Stimulated activated CD4-positive, alpha-beta T cell treated with anti-CD3 and anti-CD28 coated beads, Interleukin-1b, Interleukin-23, amount 100 ng/mL, for 24 hours (primary cell): ENCODE measurements at places on chromosomes 2 and 18.

DNA sequence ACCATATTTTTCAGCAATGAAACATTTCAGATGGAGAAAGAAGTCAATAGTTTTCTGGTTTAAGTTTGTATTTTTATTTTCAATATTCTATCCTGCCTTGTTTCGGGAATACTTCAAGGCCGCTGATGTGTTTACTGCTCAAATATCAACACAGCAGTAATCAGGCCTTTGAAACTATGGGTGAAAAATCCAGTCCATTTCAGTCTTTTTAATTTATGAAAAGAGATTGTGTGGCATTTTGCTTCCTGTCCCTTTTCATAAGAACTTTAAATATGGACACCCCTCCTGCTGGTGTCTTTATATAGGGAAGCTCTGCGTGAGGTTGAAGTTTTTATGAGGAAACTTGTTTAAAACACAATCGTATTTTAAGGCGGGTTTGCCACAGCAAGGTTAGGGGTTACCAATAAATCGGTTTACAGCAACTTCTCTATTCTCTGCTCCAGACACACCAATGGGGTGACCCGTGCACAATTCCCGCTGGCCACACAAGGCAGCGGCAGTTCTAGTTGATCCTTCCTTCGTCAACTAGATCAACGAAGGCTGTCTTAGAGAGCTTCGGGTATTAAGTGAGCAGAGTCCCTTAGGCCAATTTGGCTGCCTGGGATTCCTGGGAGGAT lies 1.2 kb upstream of the TANC1 start:
- DNase-seq: no peak

- DNase-seq: no peak
Measured at GRCh38 chr2:37865640-37866039, 59.4 kb upstream of the RMDN2 start.

GRCh38 chr2:159454185-159454584 lies 162.2 kb downstream of the BAZ2B start:
- DNase-seq: no peak

GRCh38 chr2:119408221-119408619 lies 23.4 kb upstream of the TMEM37 start:
- no peak for DNase-seq

- no peak for DNase-seq
Measured at GRCh38 chr2:218776488-218776887, 5.5 kb upstream of the CYP27A1 start.

GRCh38 chr2:557635-558301 lies 119.4 kb downstream of the TMEM18 start:
- no peak for DNase-seq

- DNase-seq: no peak
Measured at GRCh38 chr2:18871430-18871829, 282.1 kb upstream of the NT5C1B start.

- no peak for DNase-seq
Measured at GRCh38 chr2:18763338-18763737, 174.0 kb upstream of the NT5C1B start.

DNA sequence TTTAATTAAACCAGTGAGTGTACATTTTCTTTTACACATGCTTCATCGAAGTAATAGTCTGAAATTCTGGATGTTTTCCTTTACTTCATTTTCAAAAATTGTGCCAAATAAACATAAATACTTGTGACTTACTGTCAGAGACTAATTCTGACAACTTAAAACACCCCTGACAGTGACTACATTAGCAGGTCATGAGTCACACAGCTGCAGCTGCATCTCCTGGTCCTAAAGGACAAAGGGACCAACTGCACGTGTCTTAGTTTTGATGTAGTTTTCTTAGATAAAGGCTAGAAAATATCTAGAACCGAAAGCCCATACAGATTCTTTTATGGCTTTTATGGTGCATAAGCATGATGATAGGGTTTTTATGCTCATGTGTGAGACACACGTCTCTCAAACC lies 29.6 kb upstream of the DSC3 start:
- DNase-seq: no peak

DNA sequence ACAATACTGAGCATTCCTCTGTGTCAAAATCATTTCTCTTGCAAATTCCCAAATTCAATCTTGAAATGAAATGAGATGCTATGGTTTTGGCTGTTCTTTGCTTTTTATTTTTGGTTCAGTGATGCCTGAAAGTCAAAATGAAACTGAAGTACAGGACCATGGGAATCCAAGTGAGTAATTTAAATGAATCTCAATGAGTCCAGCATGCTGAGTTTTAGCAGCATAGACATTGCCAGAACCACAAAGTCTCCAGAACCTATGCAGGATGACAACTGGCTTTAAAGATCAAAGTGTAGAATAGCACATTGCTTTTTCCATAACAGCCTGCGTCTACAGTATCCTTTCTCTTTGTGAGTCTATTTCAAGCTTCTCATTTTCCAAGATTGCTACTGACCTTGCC lies 1050.7 kb upstream of the PIK3C3 start:
- no peak for DNase-seq

DNA sequence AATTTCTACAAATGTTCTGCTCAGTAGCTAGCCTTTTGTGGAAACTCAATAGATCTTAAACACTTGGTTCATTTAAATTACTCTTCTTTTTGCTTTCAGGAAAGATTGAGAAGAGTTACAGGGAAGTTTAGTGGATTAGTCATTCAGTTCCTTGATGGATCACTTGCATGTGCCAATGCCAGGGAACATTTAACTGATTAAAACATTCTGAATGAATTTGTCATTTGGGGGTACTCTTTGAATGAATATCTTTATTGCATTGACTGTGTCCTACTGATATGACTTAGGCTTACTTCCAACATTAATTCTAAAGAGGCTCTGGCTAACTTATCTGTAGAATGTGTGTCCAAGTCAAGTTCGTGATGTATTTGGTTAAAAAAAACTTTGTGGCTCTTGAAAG lies 199.8 kb downstream of the PLCL1 start:
- DNase-seq: no peak

DNA sequence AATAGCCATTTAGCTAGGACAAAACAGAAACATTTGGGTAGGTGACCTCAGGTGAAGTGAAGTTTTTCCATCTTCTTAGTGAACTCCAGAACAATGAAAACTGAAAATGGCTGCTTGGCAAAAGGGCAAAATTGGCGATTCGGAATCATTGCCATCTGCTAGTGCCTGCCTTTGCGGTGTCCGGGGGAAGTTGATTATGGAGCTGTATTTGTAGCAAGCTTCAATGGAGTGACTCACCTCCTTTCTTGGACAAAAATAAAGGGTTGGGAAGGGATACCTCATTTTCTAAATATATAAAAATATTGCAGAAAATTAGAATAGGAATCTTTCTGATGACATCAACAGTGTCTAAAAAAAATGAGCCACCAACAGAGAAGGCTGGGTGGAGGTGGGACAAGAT lies 460.5 kb downstream of the TGIF1 start:
- no peak for DNase-seq

DNA sequence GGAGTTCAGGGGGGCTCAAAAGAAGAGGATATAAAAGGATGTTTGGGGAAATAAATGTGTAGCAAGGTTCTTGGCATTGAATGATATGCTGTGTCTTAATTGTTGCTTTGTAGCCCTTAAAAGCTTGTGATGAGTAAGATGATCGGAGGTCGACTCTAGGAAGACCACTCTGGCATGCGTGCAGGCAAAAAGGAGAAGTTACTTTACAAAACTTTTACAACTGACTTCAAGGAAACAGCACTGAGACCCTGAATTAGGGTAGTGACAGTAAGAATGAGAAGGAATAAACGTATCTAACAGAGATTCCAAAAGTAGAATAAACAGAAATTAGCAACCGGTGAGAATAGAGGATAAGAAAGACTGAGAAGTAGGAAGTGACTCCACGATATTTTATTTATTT lies 228.7 kb upstream of the TANK start:
- no peak for DNase-seq

DNA sequence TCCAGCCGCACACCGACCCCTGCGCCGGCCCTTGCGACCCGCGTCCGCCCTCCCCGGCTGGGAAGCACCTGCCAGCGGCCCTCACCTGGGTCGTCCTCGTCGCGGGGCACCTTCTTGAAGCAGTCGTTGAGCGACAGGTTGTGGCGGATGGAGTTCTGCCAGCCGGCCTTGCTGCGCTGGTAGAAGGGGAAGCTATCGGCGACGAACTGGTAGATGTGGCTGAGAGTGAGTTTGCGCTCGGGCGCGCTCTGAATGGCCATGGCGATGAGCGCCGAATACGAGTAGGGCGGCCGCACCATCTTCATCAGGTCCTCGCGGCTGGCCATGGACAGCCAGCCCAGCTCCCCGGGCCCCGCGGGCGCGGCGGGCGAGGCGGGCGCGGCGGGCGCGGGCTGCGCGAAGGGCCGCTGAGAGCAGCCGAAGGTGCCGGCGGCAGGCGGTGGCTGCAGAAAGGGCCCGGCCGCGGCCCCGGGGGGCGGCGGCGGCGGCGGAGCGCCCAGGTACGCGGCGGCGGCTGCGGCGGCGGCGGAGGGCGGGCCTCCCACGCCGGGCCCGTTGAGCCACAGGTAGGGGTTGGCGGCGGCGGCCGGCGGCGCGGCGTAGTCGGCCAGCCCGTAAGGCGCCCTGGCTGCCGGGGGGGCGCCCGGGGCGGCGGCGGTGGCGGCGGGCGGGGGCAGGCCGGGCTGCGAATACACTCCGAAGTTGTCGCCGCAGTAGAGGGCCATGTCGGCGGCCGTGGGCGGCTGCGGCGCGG lies 505 bp downstream of the FOXI3 start:
- no peak for DNase-seq

- no peak for DNase-seq
Measured at GRCh38 chr2:124395961-124396360, 370.9 kb downstream of the CNTNAP5 start.

GRCh38 chr2:211982162-211982561 lies 556.4 kb downstream of the ERBB4 start:
- DNase-seq: no peak

- no peak for DNase-seq
Measured at GRCh38 chr18:7452331-7452730, 114.8 kb upstream of the PTPRM start.

GRCh38 chr18:42045346-42045745 lies 90.3 kb downstream of the PIK3C3 start:
- no peak for DNase-seq

GRCh38 chr18:21439431-21439846 lies 161.1 kb downstream of the ESCO1 start:
- DNase-seq: no peak

GRCh38 chr2:94879982-94880377 lies 8.8 kb downstream of the TEKT4 start:
- no peak for DNase-seq

DNA sequence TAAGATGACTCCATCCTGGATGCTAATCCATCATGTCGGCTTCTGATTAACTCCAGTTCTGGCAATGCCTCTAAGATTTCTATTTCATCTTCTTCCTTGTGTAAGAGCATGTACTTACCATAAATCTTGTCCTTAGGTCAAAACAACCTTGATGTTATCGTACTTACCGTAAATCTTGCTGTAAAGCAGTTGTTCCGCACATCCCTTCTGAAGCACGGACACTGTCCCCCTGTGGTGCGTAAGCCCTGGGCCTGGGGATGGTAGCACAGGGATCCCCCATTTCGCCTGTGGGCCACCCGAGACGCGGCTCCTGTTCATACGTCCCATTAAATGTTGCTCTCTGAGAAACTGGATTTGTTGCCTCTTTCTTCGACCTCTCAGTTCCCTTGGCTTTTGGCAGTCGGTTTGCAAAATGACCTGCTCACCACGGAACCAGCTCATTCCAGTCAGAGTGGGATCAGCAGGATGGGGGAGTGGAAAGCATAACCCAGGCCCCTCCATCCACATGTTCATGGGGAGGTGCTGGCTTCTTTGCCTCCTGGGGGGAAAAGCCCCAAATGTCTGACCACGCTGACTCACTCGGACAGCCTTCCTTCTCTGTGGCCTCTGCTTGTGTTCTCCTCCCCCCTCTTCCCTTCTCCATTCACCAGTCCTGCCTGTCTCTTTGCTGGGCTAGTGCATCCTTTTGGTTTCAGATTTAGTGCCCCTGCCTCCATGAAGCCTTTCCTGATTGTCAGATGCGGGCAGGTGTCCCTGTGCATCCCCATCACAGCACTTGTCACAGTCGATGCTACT lies 49.9 kb downstream of the RAB31 start:
- no peak for DNase-seq

DNA sequence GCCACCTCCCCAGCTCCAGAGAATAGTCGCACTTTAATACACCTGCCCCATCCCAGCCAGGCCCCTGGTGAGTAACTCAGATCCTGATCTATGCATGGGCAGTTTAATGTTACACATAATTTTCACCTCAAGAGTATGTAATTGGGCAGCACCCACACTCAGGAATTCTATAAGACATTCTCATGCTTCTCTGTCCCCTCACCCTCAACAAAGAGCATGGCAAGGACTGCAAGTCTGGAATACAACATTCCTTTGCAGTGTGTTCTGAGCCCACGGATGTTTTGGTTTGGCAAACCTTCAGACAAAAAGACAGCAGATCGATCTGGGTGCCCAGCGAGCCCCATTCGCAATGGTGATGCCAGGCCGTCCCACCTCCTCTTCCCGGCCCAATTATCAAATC lies 4.9 kb upstream of the SLC14A1 start:
- no peak for DNase-seq

GRCh38 chr2:123688231-123688940 lies 336.7 kb upstream of the CNTNAP5 start:
- no peak for DNase-seq

DNA sequence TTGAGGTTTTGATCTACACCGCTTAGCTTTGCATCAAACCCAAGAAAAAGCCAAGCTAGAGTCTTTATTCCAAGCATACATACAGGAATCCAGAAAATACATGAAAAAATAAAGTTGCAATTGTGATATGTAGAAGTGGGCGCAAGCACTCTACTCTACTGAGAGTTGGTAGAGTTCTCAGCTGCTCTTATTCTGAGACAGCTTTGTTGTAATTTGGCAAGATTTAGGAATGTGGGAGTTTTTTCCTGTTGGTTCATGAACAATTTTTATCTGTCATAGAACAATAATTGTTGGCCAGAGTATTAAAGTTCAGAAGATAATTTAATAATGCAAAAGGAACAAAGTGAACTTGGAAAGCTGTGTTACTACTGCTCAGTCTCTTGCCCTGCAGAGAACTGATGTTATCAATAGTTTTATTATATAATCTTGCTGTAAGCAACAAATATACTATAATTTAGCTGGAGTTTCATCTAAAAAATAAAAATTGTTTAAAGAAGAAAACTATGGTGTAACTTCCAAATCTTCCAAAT lies 302.0 kb upstream of the RND3 start:
- no peak for DNase-seq

- DNase-seq: no peak
Measured at GRCh38 chr2:46847185-46847710, 68.4 kb downstream of the MCFD2 start.

DNA sequence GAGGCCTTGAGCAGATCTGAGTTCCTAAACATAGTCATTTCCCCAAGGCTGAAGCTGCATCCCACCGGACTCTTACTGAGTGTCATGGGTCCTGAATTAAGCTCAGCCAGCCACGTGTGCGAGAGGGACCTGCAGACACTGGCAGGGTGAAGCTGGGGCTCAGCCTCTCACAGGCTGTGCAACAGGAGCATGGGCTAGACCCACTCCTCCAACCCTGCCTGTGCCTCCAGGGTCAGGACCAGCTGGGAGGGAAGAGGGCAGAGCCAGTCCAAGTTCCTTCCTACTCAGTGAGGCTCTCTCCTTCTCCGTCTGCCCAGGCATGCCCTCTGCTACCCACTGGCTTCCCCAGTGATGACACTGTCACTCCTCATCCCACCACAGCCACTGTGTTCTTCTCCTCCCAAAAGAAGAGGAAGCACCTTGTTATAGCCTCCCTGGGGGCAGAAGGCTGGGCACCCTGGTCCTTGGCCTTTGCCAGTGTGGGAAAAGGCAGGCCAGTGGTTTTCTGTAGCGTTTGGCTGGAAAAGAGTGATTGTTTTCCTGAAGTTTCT lies 78.9 kb downstream of the KCNF1 start:
- DNase-seq: no peak
